Activated CD4-positive, alpha-beta T cell treated with anti-CD3 and anti-CD28 coated beads, Interleukin-2, Interleukin-6, amounts not matched to agents 100 ng/mL and 50 ng/mL, durations not matched to agents 16 hours and 8 hours (primary cell): ENCODE measurements at places on chromosomes 1 and 21.

DNA sequence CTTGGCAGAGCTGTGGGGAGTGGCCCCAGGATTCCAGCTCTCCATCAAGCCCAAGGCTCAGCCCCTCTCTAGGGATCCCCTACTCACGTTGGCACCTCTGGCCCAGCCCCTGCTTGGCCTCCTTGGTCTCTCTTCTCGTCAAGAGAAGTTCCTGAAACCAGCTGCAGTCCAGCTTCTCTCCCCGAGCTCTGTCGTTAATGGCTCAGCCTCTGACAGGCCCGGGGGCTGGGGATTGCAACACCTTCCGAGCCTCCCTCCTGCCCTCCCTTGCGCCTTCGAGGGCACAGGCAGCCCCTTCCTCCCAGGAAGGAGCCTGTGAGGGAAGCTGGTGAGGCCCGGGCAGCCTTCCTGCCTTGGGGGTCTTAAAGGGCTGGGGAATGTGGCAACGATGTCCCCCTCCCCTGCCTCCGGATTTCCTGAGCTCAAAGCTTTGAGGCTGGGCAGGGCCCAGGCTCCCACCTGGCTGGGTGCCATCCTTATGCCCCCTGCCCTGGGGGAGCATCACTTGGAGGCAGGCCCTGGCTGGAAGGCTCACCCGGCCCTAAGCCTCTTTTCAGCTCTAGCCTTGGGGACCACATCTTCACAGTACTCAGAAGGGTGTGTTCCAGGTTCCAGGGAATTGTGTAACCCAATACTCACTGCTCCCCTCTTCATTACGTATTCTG, at the start of gene CSF3R:
Gene CSF3R (minus strand): TSS at position 190 of the 665 bp plus-strand sequence. CDS start 3,417 bp downstream, outside the sequence.
- DNase-seq = no peak

GRCh38 chr1:20112279-20113000, 6.9 kb downstream of the PLA2G2D start:
- DNase-seq = no peak

- DNase-seq = no peak
Measured at GRCh38 chr1:26290882-26291261, 11.0 kb downstream of the SH3BGRL3 start.

DNA sequence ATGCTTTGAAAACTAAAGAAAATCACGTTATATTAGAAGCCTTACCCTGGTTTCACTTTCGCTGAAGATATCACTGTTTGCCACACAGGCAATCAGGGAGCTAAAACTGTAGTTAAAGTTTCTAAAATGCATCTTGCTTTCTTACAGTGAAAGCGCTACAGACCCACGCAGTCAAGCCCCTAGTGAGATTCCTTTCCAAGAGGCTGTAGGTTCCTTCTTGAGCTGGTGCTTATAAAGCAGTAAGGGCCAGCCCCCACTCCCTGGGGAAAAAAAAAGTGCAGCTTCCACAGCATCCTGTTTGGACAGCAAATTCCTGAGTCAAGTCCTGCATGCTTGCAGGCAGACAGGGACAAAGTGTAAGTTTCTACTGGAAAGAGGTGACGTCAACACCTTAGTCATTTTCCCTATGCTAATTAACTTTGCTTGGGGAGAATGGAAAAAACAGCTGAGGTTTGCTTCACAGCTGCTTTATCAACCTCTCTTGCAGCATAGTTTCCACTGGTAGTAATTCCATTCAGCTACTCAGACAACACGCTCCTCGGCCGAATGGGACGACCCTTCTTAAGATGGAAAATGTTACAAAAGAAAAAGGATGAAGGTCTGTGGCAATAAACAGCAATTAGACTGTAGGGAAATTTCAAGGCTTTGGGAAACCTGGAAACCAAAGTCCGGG, 14.7 kb upstream of the KCNE1 start:
- DNase-seq = peak; percentile 48
